Left cardiac atrium (tissue), 4 donors: ENCODE measurements at places on chromosomes 6 and 20. TPM values are rescaled to one million over a fixed set of nuclear protein-coding genes. Genes with fewer than 3 reads are reported as not detected.

CALHM4 gene
- total RNA-seq = not detected

TSPO2 gene
- not detected for total RNA-seq

DNA sequence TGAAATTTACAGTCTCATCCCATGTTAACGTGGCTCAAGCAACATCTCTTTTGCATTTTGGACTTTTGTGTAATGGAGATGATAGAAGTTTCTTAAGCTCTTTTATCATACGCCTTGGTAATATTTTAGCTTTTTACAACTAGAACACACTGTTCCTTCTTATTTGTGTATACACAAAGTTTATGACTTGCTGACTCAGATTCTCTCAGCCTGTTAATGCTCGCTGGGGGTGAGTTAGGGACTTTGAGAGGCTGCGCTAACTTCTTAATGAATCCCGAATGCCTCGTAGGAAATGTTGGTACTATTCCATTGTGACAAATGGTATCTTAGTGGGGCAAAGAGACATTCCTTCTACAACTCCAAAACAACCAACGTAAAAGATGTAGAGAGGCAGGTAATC lies 509.7 kb downstream of the DOK5 start:
- DNase-seq = no peak

- DNase-seq = no peak
Measured at GRCh38 chr6:42163981-42164380, 9.2 kb upstream of the GUCA1A start.

GRCh38 chr6:161238500-161238899 lies 35.4 kb downstream of the AGPAT4 start:
- no peak for DNase-seq
